ENCODE measurements at places on chromosomes 4 and X.

DNA sequence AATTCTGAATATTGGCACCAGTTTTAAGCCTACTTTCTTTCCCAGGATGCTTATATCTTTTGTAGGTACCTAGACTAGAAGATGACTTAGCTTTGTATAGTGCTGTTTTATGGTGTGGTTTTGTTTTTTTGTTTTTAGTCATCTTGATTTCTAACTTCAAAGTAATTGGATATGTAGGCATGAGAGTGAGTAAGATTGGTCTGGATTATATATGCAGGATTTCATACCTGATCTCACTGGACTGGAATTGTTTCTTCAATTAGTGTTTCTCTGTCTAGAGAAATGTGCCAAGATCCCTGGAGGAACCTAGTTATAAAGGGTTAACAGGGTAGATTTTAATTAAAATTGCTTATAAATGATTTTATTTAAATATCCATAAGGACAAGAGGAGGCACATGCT is 23.1 kb downstream of the NAP1L5 start:
- no peak for DNase-seq

DNA sequence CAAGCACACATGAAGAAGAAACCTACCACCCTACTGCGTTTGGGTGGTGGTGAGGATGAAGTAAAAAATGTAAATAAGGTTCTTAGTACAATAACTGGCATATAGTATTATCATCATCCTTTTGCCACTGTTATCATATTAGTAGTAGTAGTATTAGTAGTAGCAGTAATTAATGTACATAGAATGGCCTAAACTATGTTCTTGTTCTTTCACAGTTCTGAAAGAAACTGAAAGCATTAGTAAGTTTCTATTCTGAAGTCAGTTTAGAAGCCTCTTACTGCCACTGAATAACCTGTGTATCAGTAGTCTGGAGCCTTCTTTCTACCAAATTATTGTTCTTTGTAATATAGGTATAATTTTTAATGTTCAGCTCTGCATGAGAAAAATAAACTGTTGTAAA is 21.0 kb downstream of the COL4A6 start:
- no peak for DNase-seq

DNA sequence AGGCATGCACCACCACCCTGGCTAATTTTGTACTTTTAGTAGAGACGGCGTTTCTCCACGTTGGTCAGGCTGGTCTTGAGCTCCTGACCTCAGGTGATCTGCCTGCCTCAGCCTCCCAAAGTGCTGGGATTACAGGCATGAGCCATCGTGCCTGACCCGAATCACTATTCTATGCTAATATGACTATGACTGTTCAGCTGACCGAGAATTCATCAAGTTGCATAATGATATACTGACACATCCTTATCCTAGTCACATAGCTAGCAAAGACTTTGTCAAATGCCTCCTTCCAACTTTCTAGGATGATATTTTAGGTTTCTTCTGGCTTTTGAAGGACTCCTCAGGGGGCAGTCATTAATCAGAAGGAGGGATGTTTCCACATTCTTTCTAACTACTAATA is 4.8 kb upstream of the GPM6B start:
- DNase-seq, result no peak

DNA sequence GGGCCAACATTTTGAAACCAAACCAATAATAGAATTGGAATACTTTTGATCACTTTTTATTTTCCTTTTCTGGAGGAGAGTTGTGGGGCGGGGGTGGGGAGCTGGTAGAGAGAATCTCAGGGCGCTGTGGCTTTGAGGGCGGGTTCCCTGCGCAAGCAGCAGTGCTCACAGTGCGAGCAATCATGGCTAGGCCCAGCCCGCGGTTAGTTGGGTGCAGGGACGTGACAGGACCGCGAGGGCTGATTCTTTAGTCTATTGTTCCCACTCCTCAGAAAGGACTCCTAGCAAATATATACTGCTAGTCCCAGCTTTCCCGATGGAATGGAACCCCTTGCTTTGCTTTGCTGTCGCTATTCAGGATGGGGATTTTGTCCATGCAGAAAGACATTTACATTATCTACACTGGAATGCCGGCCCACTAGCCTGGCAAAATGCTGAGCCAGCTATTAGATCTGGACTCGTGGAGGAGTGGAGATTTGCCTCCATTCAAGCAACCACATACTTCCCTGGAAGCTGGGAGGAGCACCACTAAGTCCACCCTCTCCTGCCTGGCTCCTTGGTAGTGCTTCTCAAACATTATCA is 23.9 kb upstream of the APLN start:
- DNase-seq, result peak; percentile 52

- no peak for DNase-seq
Observed at GRCh38 chrX:141787655-141788054, 50.5 kb upstream of the MAGEC3 start.

DNA sequence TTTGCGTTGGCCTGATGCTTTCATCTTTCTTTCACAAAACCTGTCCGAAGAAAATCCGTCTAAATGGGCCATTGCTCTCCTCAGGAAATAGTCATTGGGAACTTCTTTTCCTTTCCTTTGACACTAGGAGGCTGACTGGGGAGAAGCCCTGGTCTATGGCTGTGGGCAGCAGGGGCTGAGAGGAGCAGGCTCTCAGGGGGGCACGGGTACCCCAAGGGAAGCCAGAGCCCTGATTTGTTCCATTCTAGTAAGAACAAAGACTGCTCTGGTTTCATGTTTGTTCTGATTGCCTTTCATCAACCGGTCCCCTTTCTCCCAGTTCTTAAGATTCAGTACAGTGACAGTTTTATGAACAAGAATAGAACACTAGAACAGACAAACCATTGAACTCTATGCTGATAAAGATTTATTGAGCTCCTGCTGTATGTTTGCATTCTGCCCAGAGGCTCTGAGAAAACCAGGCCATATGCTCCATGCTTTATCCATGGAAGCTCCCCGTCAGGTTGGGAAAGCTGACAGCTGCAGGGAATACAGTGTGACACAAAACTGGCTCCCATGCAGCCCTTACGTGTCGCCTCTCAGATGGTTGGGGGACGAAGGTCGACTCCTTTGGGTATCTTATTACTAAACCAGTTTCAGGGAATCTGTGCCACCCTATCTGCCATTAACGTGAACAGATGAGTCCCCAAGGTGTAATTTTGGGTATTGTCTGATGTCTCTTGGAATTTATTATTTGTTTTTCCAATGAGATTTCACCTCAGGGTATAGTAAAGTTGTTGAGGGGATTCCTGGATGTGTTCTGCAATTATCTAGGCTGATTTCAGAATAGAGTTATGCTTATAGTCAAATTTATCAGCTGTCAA is 72.4 kb upstream of the MSANTD1 start:
- no peak for DNase-seq

GRCh38 chr4:73922766-73923630 is 53.8 kb downstream of the CXCL1 start:
- no peak for DNase-seq

DNA sequence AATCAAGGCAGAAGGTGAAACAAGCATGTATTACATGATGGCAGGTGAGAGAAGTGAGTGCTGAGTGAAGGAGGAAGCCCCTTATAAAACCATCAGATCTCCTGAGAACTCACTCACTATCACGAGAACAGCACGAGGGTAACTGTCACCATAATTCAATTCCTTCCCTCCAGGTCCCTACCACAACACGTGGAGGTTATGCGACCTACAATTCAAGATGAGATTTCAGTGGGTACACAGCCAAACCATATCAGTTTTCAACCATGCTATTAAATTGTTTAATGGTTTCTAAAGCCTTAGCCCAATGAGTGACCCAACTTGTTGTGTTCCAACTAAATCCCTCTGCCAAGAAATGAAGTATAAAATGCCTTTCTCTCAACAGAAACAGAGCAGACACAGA is 519.8 kb downstream of the GBA3 start:
- no peak for DNase-seq

DNA sequence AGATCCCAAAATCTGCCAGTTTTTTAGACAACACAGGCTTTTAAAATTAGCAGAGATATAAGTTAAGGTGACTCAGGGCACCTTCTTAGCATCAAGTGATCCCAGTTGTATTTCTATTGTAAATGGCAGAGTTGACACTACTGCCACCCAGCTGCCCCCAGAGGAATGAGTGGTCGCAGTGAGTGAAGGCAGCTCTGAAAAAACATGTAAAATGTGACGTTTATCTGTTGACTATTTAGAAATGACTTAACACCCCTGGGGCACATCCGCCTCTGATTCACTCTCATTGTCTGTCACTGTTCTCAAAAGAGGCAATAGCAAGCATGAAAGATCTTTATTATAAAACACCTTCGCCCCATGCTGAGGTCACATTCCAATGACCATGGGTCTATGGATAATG is 592.4 kb downstream of the ACTRT1 start:
- no peak for DNase-seq

DNA sequence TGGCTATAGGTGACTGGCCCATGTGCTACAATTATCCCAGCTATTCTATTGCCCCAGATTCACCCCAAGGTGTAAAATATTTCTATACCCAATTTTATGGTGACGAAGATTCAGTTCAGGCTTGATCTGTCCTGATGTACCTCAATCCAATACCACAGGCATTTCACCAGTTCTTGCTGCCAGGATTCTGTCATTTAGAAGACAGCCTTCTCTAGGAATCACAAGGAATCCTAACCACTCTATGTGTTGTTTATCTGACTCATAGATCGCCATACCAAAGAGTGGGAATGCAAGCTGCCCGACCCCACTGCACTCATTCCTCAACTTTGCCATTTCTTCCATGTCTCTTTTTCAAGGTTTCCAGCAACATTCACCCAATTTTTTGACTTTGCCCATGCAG is 355.0 kb upstream of the EMCN start:
- no peak for DNase-seq

DNA sequence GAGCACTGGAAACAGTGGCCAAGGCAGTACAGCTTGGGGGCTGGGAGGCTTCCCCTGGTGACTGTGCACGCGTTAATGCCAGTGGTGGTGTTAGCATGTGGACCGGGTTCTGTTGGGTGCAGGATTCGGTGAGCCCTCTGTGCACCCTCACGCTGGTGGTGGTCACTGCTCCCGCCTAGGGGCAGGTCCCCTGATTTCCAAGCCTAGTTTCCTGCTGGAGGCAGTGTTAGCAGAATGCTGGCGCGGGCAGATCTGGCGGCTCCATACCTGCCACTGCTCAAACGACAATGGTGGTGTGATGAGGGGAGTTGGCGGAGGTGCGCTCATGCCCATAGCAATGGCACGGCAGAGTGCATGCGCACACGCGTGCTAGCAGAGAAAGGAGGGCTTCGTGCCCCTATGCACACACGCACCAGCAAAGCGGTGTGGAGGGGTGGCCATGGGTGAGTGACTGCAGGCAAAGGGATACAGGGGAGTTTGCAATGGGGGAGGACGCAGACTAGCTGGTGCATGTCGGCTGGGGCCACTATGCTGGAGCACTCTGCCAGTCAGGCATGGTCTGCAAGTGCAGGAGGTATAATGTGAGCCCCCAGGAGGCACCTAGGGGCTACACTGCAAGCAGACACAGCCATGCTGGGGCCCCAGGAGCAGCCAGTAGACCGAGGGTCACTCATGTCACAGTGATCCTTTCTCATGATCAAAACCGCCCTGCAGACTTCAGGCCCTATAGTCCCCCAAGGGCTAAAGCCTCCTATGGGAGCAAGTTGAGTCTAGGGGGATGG is 93.0 kb downstream of the MAGEE1 start:
- no peak for DNase-seq

DNA sequence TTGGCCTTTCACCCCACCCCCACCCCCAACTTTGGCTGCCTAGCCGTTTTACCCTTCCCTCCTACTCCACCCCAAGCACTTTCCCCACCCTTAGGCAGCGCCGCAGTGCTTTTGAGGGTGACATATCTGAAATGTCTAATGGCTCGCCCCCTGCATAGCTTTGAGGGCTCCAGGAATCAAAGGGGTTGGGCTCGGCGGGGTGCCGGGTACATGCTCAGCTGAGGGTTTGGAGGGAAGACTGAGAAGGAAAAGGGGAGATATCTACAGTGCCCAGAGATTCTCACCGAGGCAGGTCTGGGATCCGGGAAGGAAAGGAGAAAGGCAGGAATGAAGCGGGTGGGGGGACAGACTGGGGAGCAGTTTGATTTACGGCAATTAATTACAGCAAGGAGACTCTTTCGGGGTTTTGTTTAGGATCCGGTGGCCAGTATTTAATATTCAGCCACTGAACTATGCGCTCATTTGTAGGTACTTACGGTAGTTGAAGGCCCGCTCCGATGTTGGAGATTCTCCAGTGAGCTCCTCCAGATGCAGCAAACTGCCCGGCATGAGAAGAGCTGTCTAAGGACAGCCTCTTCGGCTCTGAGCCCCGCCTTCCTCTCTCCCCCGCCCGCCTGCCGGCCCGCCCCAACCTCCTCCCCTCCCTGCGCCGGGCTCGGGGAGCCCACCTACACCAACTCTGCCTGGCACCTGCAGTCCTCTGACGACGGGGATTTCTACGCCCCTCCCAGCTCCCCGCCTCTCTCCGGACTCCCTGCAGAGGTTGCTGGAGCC is at the start of gene IGSF1:
Gene IGSF1, minus strand, starts transcription at position 569 of the 774 bp plus-strand sequence. CDS start 2,632 bp downstream, outside the sequence.
- no peak for DNase-seq

DNA sequence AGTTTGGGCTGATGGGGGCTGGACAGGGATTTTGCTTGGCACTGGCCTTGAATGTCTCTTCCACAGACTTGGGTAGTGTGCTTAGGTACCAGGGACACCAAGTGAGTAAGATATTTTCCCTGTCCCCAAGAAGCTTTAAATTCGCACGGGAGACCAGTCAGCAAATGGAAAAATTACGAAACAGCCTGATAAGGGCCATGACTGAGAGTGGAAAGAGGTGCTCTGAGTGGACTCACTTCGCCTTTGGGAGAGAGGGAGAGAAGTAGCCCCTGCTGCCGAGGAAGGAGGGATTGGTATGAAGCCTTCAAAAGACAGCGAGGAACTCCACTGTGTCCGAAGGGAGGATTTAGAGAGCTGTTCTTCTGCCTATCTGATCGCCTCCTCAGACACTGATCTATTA is 2.6 kb downstream of the LSM6 start:
- no peak for DNase-seq

DNA sequence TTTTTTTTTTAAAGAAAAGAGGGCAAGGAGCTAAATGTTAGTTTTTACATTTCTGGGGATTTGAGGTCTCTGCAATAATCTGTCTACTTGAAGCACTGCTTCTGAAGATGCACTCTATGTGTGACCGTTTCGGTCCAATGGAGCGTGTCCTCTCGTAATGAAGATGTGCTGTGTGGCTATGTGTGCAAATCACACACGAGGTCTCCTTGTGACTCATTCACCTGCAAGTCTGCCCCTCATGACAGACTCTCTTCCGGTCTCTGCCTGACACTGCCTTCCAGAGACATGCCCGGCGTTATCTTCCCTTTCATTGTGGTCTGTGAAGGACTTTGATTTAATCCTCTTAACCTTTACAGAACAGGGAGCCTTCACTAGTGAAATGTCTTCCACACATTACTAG is 84.3 kb downstream of the TRAM1L1 start:
- DNase-seq, result no peak

DNA sequence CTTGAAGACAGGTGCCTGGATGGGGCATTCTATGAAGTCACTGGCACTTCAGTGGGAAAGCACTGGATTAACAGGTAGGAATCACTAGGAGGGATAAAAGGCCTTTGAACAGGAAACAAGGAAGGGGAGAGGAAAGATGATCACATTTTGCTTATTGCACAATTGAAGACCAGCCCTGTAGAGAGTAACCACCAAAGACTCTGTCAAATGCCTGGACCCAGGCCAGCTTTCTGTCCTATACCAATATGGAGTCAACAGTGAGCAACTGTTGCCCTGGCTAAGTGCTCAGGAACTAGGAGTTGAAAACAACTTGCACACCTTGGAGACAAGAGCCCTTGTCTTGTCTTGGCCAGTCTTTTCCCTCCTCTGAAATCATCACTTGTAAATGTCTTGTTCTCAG is 14.1 kb upstream of the RTL3 start:
- no peak for DNase-seq

- no peak for DNase-seq
Observed at GRCh38 chr4:73816814-73817213, 19.7 kb upstream of the CXCL6 start.

- DNase-seq, result no peak
Observed at GRCh38 chr4:16909281-16909680, 10.8 kb upstream of the LDB2 start.

Data from activated CD4-positive, alpha-beta memory T cell treated with anti-CD3 and anti-CD28 coated beads for 36 hours (primary cell).